ENCODE measurements at places on chromosomes 3 and 15. TPM values are rescaled to one million over a fixed set of nuclear protein-coding genes. Genes with fewer than 3 reads are reported as not detected.
A peak's percentile ranks its signal among the peaks of the same experiment; 100 is the strongest.

DNA sequence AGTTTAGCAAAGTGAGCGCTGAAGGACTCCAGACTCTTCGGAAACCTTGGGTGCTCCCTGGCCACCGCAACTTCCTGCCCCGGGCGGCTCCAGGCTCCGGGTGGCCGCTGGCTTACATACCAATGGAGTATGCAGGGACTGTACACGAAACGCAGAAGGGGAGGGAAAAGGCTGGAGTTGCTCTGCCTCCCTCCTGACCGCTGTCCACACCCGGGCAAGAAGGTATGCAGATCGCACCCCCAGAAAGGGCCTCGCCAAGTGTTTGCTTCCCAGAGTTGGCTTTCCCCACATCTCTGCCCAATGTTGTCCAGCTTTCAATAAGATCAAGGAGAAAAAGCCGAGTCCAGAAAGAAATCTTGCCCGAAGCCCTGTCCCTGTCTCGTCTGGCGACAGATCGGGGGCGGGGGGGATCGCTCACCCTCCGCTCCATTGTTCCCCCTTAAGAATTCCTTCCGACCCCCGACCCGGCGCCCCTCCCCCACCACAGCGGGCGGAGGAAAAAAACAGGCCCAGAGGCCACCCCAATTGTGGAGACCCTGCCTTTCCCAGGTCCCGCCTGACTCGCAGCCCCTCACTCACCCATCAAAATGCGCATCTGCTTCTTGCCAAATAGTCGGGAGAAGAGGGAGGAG, 533 bp downstream of the ARF4 start:
- peak; percentile 96 for DNase-seq
- H3K27ac ChIP-seq = peak overlapping the region; percentile 100
- H3K4me1 ChIP-seq = peaks cover 40% of the 10 kb centered on the region
- peak overlapping the region; percentile 98 for H3K4me3 ChIP-seq
- peaks cover 15% of the 10 kb centered on the region for H3K36me3 ChIP-seq
- H3K27me3 ChIP-seq = no peaks in the 10 kb centered on the region

DNA sequence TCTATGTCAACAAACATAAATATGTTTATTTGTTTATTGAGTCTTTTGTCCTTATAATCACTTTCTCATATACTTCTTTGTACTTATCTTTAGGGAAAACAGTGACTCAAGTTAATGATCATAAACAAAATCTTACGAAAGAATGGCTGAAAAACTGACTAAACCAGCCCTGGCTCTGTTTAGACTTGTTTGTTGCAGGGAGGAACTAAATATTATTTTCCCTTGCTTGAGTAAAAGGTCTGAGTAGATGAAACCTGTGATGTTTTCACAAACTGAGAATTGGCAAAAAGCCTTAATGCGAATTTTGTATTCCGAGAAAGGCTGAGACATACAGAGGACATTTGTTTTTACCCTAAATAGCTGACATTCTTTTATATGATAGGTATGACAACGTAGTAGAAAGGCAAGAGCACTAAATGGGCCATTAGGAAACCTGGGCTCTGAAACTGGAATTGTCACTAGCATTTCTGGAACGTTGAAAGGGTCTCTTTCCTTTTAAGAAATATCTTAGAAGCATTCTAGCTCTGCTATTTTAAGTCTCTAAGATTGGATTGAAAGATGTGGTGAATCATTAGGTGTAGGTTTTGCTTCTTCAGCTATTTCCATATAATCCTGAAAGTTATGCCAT, 18.2 kb upstream of the CLDN16 start:
- DNase-seq = peak; percentile 4
- H3K36me3 ChIP-seq = no peaks in the 10 kb centered on the region
- no peaks in the 10 kb centered on the region for H3K27me3 ChIP-seq
- no peak overlapping the region for H3K4me3 ChIP-seq

DNA sequence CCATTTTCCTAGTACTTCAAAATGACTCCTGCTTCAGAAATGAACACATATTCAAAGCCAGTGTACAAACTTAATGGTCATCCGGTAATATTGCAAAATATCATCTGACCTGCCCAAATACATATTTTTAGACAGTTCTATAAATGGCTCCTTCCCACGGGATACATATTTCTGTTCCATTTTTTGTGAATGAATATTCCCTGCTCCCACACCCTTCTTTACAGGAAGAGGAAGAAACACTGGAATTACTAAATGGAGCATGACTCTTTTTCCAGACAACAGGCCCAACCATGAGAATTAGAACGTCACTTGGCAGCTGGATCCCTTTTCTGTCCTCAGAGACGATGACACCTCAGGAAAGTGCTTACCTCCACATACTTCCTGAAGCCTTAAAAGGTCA, 38.0 kb upstream of the CBLB start:
- H3K4me1 ChIP-seq = peaks cover 39% of the 10 kb centered on the region
- H3K36me3 ChIP-seq = no peaks in the 10 kb centered on the region
- peak overlapping the region; percentile 91 for H3K27ac ChIP-seq

DNA sequence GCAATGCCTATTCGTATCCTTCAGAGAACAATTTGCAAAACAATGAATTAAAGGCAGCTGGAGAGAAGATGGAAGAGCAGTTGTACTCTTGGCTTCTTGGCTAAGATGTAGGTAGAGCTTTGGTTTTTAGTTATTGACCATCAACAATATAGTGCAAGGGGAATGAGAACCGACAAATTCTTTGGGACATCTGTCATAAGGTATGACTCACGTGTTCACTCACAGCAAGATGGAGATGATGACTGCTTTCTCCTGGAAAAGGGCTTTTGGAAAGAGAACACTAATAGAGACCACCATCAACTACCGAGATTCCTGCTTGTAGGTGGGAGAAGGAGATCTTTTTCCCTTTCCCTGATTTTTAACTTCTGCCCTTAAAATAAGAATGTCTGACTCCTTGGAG, 234.9 kb downstream of the NTRK3 start:
- DNase-seq = no peak
- H3K27ac ChIP-seq = no peak overlapping the region
- no peaks in the 10 kb centered on the region for H3K27me3 ChIP-seq
- H3K36me3 ChIP-seq = no peaks in the 10 kb centered on the region
- H3K4me3 ChIP-seq = no peak overlapping the region

DNA sequence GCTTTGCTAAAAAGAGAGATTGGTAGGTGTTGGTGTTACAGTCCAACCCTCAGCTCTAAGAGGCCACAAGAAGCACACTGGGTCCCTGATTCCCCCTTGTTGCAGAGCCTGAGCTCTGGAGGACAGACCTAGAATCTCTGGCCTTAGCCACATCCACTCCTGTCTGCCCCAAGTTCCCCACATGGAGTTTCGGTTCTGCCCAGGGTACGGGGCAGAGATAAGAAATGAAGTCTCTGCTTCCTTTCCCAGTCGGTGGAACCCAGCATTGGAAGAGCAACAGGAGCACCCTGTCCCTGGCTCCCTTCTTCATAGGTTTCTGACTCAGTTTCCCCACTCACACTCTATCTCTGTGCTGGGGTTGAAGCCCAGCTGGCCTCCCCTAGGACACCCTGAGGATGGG, 13.2 kb downstream of the PRR23E start:
- no peaks in the 10 kb centered on the region for H3K27me3 ChIP-seq
- H3K4me3 ChIP-seq = no peak overlapping the region
- no peak overlapping the region for H3K27ac ChIP-seq
- no peaks in the 10 kb centered on the region for H3K36me3 ChIP-seq

GRCh38 chr3:145422556-145422955, 738.4 kb downstream of the PLOD2 start:
- no peaks in the 10 kb centered on the region for H3K4me1 ChIP-seq
- no peak for DNase-seq
- H3K4me3 ChIP-seq = no peak overlapping the region
- H3K36me3 ChIP-seq = no peaks in the 10 kb centered on the region

DNA sequence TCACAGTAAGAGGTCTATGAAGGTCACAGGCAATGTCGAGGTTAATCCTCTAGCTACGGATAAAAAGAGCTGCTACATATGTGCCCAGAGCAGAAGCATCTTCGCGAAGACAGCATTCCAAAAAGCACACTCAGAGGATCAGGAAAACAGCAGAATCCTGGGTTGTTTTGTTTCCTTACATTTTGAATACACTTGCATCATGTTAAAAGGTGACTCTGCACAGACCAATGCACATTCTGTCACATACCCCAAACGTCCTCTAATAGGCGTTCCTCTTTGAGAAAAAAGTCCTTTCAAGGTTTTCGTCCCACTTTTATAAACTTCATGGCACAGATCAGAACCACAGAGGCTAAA, 52.7 kb downstream of the VGLL4 start:
- H3K27ac ChIP-seq = peak overlapping the region; percentile 85
- no peaks in the 10 kb centered on the region for H3K27me3 ChIP-seq
- peak; percentile 71 for DNase-seq
- peak overlapping the region; percentile 22 for H3K4me3 ChIP-seq
- H3K4me1 ChIP-seq = peaks cover 46% of the 10 kb centered on the region

DNA sequence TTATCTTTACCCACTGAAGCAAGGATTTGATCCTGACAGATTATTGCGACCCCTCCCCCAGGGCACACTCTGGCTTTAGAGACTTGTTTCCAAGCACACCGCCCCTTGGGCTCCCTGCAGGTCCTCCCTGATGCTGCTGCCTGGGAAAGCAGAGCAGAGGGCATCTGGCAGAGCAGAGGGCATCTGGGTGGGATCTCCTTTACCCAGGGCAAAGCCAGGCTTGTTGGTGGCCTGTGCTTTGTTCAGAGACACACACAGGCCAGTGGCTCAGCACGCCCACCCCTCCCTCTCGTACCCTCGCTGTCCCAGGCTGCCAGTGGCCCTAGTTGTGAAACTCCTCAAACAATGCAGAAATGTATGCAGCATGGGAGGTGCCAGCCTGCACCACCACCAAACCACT, 4.8 kb downstream of the KLF13 start:
- no peaks in the 10 kb centered on the region for H3K36me3 ChIP-seq
- no peaks in the 10 kb centered on the region for H3K4me1 ChIP-seq
- no peak overlapping the region for H3K4me3 ChIP-seq
- no peak overlapping the region for H3K27ac ChIP-seq
- H3K27me3 ChIP-seq = no peaks in the 10 kb centered on the region

GRCh38 chr15:22918056-22918455, 62.1 kb downstream of the CYFIP1 start:
- no peak overlapping the region for H3K27ac ChIP-seq
- no peak overlapping the region for H3K4me3 ChIP-seq
- H3K4me1 ChIP-seq = peaks cover 2% of the 10 kb centered on the region
- peak; percentile 65 for DNase-seq
- H3K27me3 ChIP-seq = no peaks in the 10 kb centered on the region

- no peak overlapping the region for H3K4me3 ChIP-seq
- DNase-seq = no peak
- H3K36me3 ChIP-seq = no peaks in the 10 kb centered on the region
- H3K27me3 ChIP-seq = no peaks in the 10 kb centered on the region
- no peak overlapping the region for H3K27ac ChIP-seq
These were observed 477.4 kb downstream of the RSL24D1 start for GRCh38 chr15:54719325-54719724.

DNA sequence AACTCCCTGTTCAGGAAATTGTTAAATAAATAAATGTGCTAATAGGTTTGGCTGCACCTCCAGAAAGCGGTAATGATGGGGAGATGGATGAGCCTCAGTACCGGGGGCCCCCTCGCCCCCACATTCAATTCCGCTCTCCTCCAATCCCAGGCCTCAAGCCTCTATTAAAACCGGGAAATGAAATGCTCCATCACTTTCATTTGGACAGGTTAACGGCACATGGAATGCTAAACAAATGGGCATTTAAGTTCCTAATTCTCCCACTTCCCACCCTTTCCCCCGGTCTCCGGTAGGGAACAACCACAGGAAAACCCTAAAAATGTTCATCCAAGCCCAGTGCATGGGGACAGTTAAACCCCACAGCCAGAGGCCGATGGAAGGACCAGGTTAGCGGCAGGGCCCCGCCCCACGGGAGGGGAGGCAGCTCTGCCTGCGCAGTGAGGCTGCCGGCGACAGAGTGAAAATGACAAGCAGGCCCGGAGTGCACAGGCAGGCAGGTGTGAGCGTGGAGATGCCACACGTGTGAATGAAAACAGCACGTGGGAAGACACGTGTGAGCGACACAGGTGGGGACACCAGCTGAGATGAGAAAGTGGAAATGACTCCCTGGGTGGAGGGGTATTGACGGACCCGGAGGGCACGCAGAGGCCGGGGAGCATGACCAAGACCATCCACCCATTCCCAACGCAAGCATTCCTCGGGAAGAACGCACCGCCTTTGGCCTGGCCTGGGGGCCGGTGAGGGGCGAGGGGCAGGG, 28.1 kb downstream of the RNU5B-1 start:
- H3K4me3 ChIP-seq = no peak overlapping the region
- no peak for DNase-seq
- H3K4me1 ChIP-seq = no peaks in the 10 kb centered on the region
- H3K27me3 ChIP-seq = peaks cover 12% of the 10 kb centered on the region

DNA sequence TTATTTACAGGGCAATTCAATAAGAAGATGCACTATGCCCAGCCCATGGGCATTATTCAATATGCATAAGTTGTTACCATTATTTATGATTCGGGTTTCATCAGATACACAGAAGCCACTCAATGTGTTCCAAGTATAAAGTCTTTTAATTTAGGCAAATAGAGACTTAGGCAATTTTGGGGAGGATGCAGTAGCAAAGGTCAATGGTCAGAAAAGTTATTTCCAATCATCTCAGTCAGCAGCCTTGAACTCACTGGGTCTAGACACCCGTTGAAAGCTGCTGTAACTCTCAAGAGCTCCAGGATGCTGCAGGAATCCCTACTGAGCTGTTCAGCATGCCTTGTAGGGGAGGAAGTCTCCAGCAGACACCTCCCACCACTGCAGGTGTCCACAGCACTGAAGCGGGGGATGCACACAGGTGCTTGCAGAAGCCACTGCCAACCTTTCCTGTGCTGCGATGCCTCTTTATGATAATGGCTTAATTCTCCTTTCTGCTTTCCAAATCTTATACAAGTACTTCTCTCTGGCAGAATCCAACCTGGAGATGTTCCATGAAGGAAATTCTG, 155.0 kb upstream of the SUCLG2 start:
- no peak for DNase-seq
- H3K27me3 ChIP-seq = no peaks in the 10 kb centered on the region
- no peak overlapping the region for H3K27ac ChIP-seq

DNA sequence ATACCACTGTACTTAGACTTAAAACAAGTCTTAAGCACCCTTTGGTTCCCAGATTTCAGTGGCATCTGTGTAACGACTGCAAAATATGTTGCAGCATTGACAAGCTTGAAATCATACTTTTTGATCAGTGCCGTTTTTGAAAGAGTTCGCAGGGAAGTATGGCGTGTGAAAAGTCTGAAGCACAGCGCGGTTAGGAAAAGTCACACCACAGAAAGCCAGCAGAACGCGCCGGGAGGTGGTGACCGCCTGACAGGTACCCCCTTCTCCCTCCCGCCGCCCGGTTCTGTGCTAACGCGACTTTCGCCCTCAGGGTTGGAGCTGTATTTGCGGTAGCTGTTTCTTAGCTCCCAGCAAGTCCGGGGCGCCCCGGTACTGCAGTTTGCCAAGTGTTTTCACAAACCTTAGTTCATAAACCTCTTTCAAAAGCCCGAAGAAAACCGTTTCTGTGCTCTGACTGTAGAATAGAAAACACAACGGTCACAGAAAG, 481 bp upstream of the CRYBG3 start:
- peaks cover 11% of the 10 kb centered on the region for H3K4me1 ChIP-seq
- peak overlapping the region; percentile 93 for H3K27ac ChIP-seq
- no peaks in the 10 kb centered on the region for H3K27me3 ChIP-seq
- no peak for DNase-seq

GRCh38 chr15:36944442-36944841, 155.9 kb downstream of the MEIS2 start:
- no peak overlapping the region for H3K4me3 ChIP-seq
- H3K4me1 ChIP-seq = no peaks in the 10 kb centered on the region
- H3K36me3 ChIP-seq = peaks cover 58% of the 10 kb centered on the region
- no peak for DNase-seq

The IL17RE gene
- 5.5 TPM for total RNA-seq

The RAF1 gene
- 91.6 TPM for total RNA-seq

The CLDN16 gene
- 0.11 TPM for total RNA-seq

The RETNLB gene
- not detected for total RNA-seq

The GRK7 gene
- total RNA-seq = not detected

The SH2D7 gene
- total RNA-seq = not detected

The HYAL3 gene
- 3.0 TPM for total RNA-seq
